ENCODE measurements at places on chromosomes 4 and X. TPM values are rescaled to one million over a fixed set of nuclear protein-coding genes. Genes with fewer than 3 reads are reported as not detected.

DNA sequence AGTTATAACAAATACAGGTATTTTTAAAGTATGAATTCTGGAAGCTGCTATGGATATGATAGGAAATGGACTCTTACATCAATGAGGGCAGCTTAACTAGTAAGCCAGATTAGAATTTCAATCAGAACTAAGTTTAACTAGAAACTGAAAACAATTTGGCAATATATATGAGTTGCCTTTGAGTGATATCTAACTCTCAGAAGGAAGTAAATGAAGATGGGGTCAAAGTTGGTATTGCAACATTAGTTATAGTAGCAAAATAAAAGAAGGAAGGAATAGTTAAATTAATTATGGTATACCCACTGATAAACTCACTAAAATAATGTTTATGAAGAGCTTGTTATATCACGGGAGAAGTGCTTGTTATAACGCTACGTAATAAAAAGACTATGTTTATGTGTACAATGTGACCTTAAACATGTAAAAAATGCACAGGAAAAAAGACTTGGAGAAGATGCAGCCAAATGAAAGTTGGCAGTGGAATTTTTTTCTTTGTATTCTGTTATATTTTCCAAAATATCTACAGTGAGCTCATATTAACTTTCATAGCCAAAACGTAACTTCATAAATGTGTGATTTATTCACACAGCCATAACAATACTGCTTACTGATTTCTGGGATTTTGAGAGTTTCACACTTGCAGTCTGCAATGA, 34.5 kb downstream of the PHKA2 start:
- no peak for DNase-seq

- peak; percentile 60 for DNase-seq
Measured at GRCh38 chrX:154097003-154097588, 421 bp downstream of the MECP2 start.

GRCh38 chr4:53023677-53024299, 161.7 kb downstream of the RASL11B start:
- DNase-seq, result no peak

DNA sequence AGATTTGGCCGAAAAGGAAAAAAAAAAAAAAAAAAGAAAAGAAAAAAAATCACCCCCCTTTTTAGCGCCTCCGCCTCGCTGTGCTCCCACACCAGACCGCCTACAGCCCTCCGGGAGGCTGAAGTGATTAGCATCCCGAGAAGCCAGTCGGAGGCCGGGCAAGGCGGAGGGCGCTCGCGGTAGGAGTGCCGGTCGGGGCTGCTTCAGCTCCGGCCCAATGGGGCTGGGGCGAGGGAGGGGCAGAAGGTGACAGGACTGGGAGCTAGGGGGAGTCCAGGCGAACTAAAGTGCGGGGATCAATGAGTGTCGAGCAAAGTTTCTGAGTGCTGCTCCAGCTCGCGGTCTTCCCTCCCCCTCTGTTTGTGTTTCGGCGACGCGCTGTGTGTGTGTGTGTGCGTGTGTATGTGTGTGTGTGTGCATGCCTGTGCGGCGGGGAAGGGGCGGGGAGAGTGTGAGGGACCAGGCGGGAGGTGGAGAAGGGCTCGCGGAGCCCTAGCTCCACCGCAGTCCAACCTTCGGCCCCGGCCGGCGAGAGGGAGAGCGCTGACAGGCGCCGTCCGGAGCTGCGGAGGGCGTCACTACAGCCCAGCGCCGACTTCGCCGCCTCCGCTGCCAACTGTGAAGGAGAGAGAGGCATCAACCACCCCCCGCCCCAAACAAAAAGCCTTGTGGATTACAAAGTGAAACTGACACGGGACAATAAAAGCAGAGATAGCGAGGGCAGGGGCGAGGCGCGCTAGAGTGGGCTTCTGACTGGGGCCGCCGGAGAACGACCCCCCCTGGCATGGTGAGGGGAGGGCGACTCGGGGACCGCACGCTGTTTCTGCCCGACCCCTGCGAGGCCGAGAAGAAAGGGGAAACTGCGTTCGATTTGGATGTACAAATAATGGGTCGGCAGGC, at the start of gene FAT4:
FAT4 (plus strand) TSS at position 280 of the 900 bp plus-strand sequence. CDS start 1,457 bp downstream, outside the sequence.
- peak; percentile 85 for DNase-seq

- no peak for DNase-seq
Measured at GRCh38 chr4:24251589-24251988, 332.8 kb downstream of the DHX15 start.

- peak; percentile 90 for DNase-seq
Measured at GRCh38 chrX:45172890-45173289, 27.8 kb downstream of the DIPK2B start.

GRCh38 chr4:80333121-80333520, 2.4 kb upstream of the CFAP299 start:
- DNase-seq, result no peak

DNA sequence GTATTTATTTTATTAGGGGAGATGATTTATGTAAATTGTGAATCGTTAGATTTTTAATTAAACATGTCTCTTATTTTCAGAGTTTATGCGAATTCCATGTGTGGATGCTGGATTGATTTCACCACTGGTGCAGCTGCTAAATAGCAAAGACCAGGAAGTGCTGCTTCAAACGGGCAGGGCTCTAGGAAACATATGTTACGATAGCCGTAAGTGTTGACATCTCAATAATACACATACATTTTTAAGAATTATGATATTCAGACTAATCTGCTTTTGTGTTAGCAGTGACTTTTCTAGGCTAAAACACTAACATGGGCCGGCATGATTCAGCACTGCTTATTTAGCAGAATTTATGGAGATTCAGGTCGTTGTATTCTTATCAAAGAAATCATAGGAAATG, 91.2 kb downstream of the RAP1GDS1 start:
- no peak for DNase-seq

GRCh38 chrX:103073467-103073866, 9.5 kb upstream of the BEX1 start:
- DNase-seq, result no peak

DNA sequence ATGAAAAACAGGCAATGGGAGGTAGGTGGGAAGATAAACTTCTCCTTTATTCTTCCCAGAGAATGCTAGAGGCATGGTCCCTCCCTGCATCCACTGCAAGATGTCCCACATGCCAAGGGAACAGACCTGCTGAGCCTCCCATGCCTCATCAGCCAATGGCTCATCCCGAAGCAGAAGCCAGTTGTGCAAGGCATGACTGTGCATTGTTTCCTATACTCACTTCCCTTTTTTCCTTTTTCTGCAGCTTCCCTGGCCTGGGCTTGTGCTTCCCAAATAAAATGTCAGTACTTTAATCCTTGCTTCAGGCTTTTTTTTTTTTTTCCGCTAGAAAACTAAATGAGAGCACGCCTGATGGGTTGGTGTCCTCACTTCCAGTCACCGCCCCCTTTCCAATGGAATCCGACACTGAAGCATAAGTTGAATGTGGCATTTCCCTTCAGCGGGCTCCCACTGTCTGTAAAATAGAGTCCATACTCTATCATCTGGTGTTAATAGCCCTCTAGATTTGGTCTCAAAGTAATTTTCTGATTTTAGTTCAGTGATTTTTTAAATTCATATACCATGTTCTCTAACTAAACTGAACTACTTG, 239.0 kb upstream of the JADE1 start:
- DNase-seq, result peak; percentile 33

- no peak for DNase-seq
Measured at GRCh38 chrX:16687514-16687913, 25.0 kb downstream of the CTPS2 start.

DNA sequence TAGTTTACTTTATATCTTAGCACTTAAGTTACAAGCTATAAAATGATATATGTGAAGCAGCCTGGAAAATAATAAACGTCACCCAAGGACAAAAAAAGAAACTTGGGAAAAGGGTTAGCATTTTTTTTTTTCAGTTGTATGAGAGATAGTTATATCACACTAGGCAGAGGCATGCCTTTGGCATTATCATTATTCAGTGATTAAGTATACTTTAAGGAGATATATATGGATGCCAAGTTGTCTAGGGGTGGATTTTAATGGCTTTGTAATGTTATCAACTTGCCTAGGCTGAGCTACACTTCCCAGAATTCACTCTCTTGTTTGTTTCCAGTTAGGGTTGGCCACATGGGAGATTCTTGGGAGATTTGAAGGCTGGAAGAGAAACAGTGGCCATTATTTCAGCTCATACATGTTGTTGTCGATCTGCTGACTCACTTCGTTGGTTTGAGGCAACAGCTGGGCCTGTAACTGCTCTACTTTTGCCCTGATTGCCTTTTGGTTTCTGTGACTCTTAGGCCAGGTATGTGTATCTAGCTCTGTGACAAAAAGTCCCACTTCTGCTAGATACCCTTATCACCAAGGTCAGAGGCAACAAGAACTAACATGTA, 11.5 kb upstream of the SRPX start:
- peak; percentile 23 for DNase-seq

- no peak for DNase-seq
Measured at GRCh38 chr4:67996127-67996526, 32.8 kb upstream of the TMPRSS11A start.

GRCh38 chrX:135974279-135974856, 580 bp upstream of the MMGT1 start:
- peak; percentile 25 for DNase-seq

GRCh38 chr4:168979338-168979737, 30.7 kb downstream of the CBR4 start:
- DNase-seq, result no peak

DNA sequence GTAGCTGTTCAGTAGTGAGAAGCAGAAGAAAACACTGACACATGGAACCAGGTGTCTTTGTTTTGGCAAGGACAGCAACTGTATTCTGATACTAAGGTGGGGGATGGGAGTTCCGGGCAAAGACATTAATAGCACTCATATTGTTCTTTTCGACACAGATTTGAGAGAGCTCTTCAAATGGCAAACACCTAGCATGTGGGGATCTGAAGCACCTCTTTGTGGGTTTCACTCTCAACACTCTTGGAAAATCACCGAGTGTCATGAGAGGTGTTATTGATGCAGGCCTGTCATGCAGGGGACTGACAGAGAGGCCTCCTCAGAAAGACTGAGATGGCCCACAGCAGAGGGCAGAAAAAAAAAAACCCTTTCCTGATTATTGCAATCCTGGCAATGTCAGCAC, 228.4 kb upstream of the VCX start:
- DNase-seq, result no peak

- peak; percentile 85 for DNase-seq
Measured at GRCh38 chrX:12007881-12008280, 130.4 kb upstream of the FRMPD4 start.

- peak; percentile 32 for DNase-seq
Measured at GRCh38 chr4:119135721-119136121, at the start of gene MYOZ2. Gene MYOZ2 (plus strand): TSS chr4:119135832. CDS start chr4:119136526, 694 bp downstream.

GRCh38 chr4:52892880-52893279, 30.8 kb downstream of the RASL11B start:
- no peak for DNase-seq

PCSK1N gene
- total RNA-seq, result 177 TPM

GPR82 gene
- total RNA-seq, result not detected

CYSLTR1 gene
- not detected for total RNA-seq

SSX5 gene
- total RNA-seq, result not detected

CCDC149 gene
- 7.9 TPM for total RNA-seq

GPRIN3 gene
- total RNA-seq, result not detected

ODAPH gene
- not detected for total RNA-seq

ARHGAP36 gene
- total RNA-seq, result not detected

GPR173 gene
- total RNA-seq, result 2.2 TPM

INPP4B gene
- 68.5 TPM for total RNA-seq

SULT1E1 gene
- total RNA-seq, result not detected

DOCK11 gene
- total RNA-seq, result 3.0 TPM

CYP4V2 gene
- 0.69 TPM for total RNA-seq

PRDM8 gene
- total RNA-seq, result 9.4 TPM

FTHL17 gene
- total RNA-seq, result not detected

PDZD4 gene
- 0.63 TPM for total RNA-seq

All from PC-3 (cell line).